RPMI7951 (cell line): ENCODE measurements at places on chromosomes 3 and 15. TPM values are rescaled to one million over a fixed set of nuclear protein-coding genes. Genes with fewer than 3 reads are reported as not detected.

The ANKRD63 gene
- not detected in 2 replicates for total RNA-seq

GRCh38 chr3:39202094-39202493 lies 9.7 kb upstream of the XIRP1 start:
- peak; percentile 12 for DNase-seq

- no peak for DNase-seq
These were observed 25.7 kb upstream of the GRAMD1C start for GRCh38 chr3:113812854-113813253.

The DPPA2 gene
- not detected in 2 replicates for total RNA-seq

DNA sequence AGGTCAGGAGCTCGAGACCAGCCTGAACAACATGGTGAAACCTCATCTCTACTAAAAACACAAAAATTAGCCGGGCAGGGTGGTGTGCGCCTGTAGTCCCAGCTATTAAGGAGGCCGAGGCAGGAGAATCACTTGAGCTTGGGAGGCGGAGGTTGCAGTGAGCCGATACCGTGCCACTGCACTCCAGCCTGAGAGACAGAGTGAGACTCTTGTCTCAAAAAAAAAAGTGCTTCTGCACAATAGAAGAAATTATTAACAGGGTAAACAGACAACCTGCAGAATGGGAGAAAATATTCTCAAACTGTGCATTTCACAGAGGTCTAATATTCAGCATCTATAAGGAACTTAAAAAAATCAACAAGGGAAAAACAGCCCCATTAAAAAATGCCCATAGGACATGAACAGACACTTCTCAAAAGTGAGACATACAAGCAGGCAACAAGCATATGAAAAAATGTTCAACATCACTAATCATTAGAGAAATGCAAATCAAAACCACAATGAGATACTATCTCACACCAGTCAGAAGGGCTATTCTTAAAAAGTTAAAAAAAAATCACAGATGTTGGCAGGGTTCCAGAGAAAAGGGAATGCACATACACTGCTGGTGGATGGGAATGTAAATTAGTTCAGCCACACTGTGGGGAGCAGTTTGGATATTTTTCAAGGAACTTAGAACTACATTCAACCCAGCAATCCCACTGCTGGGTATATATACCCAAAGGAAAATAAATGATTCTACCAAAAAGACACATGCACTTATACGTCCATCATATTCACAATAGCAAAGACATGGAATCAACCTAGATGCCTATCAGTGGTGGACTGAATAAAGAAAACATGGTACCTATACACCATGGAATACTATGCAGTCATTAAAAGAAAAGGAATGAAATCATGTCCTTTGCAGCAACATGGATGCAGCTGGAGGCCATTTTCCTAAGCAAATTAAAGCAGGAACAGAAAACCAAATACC lies 75.5 kb downstream of the MSL2 start:
- peak; percentile 59 for DNase-seq

DNA sequence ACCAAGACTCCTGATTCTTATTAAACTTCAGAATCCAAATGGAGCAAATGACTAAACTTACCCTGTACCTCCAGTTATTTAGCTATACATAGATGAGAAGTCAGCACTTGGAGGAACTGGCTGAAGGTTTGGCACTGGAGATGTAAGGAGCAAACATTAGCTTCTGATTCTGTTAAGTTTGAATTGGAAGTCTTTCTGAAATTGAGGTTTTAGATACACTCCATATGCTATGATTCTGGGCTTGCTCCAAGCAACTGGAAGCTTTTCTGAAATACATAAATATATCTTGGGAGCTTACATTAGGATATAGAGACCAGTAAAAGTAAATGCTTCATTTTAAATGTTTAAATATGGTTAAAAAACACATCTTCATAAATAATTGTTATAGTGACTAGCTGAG lies 333.7 kb downstream of the EPHA3 start:
- DNase-seq: no peak
